ENCODE measurements at places on chromosomes 2 and 18.

GRCh38 chr18:48358868-48359267 lies 50.3 kb downstream of the ZBTB7C start:
- no peak for DNase-seq

GRCh38 chr18:37421341-37422077 lies 144.1 kb downstream of the CELF4 start:
- DNase-seq = no peak

GRCh38 chr18:24068945-24069693 lies 54.6 kb downstream of the TTC39C start:
- DNase-seq = no peak

- no peak for DNase-seq
Observed at GRCh38 chr18:45482286-45482685, 133.0 kb upstream of the SLC14A2 start.

DNA sequence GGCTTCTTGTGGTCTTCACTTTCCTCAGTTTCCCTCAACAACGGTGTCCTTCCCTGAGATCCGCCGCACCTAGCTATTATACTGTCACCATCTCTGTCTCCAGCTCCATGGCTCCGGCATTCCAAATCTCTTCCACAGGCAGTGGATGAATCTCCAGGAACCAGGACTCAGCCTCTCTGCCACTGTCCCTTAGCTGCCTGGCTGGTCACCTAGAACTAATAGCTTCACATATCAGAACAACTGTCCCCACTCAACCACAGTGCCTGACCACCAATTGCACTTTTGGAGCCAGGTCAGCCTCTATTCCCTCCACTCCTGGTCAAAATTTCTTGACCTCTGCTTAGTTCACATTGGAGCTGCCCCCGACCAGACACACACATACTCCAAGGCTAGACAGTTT lies 38.1 kb upstream of the AFF3 start:
- DNase-seq = no peak

- no peak for DNase-seq
Observed at GRCh38 chr2:28915939-28916338, 21.5 kb downstream of the WDR43 start.

- no peak for DNase-seq
Observed at GRCh38 chr18:77124452-77124922, 8.1 kb downstream of the MBP start.

DNA sequence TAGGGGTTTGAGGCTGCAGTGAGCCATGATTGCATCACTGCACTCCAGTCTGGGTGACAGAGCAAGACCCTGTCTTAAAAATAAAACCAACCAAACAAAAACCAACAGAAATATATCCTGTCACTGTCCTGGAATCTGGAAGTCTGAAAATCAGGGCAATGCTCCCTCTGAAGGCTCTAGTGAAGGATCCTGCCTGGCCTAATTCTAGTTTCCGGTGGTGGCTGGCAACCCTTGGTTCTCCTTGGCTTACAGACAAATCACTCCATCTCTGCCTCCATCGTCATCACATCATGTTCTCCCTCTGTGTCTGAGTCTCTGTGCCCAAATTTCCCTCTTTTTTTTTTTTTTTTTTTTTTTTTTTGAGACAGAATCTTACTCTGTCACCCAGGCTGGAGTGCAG lies 15.9 kb upstream of the VPS4B start:
- DNase-seq = no peak

DNA sequence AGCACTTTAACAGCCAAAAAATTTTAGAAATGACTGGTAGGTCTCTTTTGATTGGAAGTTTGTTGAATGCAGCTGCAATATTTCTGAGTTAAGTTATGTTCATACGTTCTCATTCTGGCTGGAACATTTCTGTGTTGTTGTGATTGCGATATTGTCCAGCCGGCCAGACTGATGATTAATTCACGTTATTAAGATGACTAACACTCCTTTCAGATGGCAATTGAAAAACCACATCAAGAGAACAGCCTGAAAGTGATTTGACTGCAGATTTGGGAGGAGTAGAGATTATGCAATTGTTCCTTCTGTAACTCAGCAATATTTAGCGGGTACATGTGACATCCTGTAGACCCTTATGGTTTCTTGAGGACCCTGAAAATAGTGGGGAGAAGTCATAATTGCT lies 133.7 kb downstream of the FBXO15 start:
- no peak for DNase-seq

- DNase-seq = no peak
Observed at GRCh38 chr2:202934456-202934855, 22.4 kb downstream of the CARF start.

GRCh38 chr2:167187978-167188967 lies 300.0 kb downstream of the XIRP2 start:
- DNase-seq = no peak

- no peak for DNase-seq
Observed at GRCh38 chr2:29455200-29455860, 340.1 kb downstream of the CLIP4 start.

DNA sequence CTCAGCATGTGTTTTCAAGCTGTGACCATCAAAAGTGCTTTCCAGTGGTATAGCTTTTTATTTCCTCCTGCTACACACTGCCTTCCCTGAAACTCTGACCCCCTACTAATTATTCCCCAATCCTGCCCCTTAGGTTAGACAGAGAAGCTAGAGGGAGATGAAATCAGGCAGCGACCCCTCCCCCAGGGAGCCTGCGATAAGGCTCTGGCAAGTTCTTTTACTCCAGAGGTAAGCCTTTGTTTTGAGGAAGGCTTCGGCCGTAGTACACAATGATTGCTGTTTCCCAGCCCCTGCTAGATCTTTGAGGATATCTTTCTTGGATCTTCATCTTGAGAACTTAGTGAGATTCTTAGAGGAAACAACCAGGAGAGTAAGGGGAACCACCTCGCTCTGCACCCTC lies 33.5 kb upstream of the NOL4 start:
- DNase-seq = no peak

DNA sequence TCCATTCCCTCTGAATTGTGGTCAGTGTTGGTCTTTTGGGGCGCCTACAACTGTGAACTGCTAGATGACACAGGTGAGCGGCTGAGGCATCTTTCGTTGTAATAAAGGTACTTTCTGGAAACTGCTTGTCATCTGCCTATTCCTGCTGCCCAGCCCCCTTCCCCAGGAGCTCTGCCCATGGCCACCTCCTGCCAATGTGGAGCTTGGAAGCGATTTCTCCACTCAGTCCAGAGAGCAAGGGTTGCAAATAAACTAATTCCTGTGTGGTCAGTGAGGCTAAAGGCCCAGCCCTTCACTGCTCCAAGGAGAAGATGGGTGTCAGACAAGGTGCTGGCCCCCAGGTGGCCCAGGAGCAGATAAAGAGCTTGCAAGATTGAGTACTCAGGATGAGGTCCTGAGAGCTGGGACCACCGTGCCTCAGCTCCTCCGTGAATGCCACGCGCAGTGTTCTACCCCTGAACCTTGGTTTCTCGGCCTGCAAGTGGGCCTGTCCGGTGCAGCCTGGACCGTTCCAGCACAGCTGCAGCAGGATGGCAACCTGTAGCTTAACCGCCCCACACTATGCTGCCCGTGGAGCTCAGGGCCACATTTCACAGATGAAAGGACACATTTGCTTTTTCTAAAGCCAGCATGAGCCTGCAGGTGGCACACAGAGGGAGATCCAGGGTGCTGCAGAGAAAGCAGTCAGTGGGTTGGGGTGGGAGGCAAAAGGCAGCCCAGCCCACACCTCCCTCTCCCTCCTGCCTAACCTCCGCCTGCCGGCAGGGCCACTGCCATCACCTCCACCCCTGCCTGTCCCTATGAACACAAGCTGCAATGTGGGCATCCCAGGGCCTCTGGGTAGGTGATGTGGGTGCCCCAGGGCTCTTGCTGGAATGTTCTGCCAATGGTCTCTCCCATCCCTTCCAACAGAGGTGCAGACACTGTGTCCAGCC lies 78.7 kb upstream of the OTOF start:
- no peak for DNase-seq

- DNase-seq = no peak
Observed at GRCh38 chr2:216991563-216991962, 131.7 kb upstream of the TNP1 start.

DNA sequence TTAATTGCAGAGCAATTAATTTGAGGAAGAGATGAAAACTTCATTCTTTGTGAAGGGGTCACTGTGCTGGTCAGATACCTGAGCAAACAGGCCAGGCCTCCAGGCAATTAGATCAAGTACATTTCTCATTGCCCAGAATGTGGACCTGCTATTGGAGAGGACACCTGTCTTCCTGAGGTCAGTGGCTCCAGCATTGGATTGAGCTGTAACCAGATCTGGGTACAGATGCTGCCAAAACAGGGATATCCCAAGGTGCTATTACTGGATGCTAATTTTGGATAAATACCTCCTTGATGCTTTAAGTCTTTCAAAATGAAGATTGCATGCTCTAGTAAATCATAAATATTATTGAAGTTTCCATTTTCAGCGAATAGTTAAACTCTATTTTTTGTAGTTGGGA lies 131.5 kb downstream of the FAM161A start:
- no peak for DNase-seq

All from HEK293T (cell line).